Fibroblast of skin of right biceps (primary cell): ENCODE measurements at places on chromosomes 3 and 15.

- DNase-seq, result peak; percentile 36
Observed at GRCh38 chr3:42351207-42351606, 59.2 kb downstream of the LYZL4 start.

- no peak for DNase-seq
Observed at GRCh38 chr15:93479715-93480114, 390.7 kb upstream of the RGMA start.

DNA sequence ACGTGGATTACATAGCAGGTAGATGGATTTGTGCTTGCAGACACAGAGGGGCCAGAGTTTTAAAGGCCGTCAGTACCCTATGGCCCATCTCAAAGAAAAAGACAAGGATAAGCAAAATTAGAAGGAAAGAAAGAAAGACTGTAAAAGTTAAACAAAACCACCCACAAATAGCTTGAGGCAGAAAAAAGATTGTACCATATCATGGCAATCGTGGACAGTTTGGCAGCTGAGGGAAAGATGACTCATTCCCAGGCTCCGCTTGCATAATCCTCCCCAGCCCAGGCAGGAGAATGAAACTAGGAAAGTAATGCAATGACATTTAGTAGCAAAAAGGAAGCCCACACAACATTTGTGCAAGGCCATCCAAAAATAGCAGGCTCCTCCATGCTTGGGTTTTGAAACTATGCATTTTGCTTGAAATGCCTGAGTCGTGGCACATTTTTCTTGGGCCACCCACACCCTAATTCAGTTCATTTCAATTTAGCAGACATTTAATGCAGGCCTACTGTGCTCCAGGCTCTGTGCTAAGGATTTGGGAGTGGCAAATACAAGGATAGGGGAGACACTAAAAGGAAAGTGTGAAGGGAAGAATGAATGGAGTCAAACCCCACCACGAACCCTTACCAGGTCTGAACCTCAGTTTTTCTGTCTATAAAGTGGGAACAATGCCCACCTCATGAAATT lies 40.9 kb upstream of the SMAD3 start:
- DNase-seq, result peak; percentile 98

GRCh38 chr15:34904527-34904926 lies 65.0 kb downstream of the AQR start:
- DNase-seq, result no peak

GRCh38 chr3:43997316-43997715 lies 244.4 kb upstream of the TOPAZ1 start:
- DNase-seq, result no peak
